GM12891 (cell line): ENCODE measurements at places on chromosomes 2 and 18.

DNA sequence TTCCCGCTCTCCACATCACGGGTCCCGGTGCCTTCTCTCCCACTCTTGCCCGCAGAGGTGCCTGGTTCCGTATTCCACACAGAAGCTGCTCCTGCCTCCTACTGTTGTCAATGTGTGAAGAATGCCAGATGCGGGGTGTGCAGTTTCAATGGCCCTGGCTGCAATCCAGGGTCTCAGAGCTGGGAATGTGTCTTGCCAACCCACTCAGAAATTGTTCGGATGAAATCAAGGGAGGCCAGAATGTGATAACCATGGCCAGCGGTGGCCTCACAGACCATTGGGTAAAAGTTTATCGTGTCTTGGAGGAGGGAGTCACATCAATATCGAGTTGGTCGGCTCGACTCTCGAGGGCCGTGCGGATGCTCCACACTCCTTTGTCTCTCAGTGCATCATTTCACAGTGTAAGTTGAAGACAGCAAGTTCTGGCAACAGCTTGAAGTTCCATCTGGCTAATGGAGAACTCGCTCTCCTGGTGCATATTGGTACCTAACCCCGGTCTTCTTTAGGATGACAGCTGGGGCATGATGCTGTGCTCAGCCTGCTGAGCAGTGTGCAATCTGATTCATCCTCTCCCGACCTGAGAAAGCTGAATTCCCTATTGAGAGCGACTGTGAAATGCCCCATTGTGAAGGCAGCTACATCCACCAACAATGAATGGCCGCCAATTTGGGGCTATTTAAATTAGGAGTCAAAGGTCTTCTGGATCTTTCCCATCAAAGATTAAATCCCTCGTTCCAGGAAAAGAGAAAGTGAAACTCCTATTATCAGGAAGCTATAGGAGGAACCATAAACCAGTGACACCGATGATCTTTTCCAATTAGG lies 389.0 kb downstream of the SOX11 start:
- no peak for DNase-seq

DNA sequence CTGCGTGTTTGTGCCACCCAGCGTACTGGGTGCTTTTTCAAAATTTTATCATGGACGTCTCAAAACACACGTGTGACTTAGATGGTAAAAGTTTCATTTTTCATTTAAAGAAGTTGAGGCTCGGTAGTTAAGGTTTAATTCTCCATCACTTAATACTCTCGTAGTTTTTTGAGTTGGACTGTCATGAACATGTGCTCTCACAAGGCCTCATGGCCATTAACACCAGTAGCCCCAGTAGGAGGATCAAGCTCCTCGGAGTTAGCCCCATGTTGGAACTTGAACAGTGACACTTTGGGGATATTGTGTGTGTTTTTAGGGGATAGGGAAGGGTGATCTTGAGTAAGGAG lies 15.3 kb downstream of the NMUR1 start:
- DNase-seq, result no peak

GRCh38 chr2:176826984-176827668 lies 385.5 kb upstream of the HNRNPA3 start:
- DNase-seq, result no peak

DNA sequence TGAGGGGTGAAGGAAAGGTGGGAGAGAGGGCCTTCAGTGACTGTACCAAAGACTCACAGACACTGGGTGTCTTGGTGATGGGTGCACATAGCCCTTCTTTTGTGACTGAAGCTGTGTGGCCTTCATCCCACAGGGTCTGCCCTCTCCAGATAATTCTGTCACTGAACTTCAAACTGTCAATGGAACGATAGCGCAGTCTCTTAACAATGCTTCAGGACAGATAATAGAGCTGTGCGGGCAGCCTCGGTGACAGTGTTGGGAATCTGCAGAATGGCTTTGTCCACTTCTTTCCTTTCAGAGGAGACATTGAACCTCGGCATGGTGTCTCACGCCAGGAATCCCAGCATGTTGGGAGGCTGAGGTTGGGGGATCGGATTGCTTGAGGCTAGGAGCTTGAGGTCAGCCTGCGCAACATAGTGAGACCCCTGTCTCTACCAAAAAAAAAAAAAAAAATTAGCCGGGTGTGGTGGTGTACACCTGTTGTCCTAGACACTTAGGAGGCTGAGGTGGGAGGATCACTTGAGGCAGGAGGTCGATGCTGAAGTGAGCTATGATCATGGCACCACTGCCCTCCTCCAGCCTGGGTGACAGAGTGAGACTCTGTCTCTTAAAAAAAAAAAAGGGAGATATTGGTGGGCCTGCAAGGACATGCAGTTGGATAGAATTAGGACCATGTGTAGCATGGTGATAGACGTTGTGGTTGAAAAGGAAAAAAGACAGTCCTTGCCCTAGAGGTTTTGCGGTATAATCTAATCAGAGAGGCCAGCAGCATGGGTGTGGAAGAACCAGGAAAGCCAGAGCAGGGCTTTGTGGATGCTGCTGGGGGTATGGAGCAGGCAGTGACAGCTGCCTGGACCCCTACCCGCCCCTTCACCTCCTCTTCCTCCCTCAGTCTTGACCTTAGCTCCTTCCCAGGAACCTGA lies 91.4 kb downstream of the LDLRAD4 start:
- no peak for DNase-seq

GRCh38 chr18:9608728-9609127 lies 5.6 kb downstream of the PPP4R1 start:
- no peak for DNase-seq

DNA sequence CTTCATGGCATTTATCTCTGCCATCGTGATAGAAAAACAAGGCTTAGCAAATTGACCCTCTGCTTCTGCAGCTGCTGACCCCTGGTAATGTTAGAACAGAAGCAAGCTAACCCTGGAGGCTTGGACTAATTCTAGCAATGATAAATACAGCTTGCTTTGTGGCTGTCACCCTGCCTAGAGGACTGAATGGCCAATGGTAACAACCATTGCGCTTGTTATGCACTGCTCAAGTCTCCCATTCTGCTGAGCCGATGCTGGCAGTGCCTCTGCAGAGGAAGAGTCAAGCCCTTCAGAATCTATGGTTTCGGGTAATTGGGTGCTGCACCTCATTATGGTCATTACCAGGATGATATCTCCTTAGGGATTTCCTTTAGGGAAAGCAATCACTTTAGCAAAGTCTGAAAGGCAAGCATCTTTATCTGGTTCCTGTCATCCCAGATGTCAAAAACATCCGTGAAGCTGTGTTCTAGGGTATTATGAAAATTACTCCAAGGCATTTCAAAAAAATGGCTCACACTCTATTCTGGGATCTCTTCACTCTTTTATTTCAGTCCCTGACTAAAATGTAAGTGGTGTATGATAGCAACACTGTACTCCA lies 186.8 kb upstream of the DLGAP1 start:
- no peak for DNase-seq

DNA sequence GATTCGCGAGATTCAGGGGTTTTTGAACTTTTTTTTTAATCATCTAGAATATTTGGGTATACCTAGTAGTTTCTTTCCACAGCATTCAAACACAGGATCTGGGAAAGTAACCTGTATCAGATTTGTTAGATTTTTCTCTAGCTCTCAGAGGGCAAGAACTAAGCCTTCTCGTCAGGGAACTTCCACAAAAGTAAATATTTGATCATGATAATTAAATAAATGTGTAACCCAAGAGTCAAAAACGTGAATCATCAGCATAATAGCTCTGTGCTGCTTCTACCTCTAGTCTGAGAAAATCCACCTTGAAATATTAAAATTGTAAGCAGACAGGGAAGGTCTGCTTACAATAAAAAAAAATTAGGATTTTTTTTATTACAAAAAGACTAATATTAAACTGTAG lies 225.7 kb upstream of the SPOPL start:
- no peak for DNase-seq

DNA sequence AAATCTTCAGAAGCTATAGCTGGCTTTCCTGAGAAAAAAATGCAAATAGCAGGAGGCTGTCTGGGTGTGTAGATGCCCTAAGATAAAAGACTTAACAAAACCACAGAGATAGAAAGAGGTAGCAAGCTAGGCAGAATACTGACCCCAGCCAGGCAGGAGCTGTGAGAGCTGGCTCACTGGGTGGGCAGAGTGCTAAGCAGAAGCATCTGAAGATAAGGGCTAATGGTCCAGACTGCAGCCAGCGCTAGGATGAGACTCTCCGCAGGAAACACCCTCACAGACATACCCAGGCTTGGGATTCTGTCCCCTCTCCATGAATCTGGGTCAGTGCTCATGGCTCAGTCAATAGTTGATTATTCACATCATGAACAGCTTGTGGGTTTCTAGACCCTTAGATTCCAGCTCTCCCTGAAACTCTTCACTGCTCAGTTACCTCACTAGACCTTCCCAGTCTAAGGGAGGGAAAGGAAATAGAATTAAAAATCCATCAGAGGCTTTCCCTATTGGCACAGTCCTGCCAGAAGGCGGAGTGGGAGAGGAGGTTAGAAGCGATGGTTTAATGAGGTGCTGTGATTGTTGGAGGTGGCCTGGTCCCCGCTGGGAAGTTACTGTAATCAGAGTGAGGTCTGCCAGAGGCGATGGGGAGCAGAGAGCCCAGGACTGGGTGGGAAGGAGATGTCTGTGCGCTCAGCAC lies 21.4 kb upstream of the CCBE1 start:
- DNase-seq, result no peak

DNA sequence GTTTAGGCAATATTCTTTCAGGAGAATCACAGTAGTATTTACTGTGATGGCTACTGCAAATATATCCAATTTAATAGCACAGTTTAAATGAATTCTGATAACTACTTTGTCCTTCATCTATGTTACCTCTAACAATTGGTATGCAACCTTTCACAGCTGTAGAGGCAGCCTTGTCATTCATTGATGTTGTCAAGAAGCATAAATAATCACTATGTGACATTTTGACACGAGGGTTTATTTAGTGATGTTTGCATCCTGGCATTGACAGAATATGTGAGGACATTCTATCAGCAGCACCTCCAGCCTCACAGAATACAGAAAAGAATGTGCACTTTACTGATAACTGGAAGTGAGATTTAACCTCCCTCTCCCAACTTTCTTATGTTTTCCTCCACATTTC lies 9.3 kb upstream of the KCNJ3 start:
- DNase-seq, result no peak

- no peak for DNase-seq
Observed at GRCh38 chr18:36568487-36568886, 260.3 kb downstream of the TPGS2 start.

GRCh38 chr2:70903171-70903570 lies 32.5 kb upstream of the ATP6V1B1 start:
- no peak for DNase-seq

DNA sequence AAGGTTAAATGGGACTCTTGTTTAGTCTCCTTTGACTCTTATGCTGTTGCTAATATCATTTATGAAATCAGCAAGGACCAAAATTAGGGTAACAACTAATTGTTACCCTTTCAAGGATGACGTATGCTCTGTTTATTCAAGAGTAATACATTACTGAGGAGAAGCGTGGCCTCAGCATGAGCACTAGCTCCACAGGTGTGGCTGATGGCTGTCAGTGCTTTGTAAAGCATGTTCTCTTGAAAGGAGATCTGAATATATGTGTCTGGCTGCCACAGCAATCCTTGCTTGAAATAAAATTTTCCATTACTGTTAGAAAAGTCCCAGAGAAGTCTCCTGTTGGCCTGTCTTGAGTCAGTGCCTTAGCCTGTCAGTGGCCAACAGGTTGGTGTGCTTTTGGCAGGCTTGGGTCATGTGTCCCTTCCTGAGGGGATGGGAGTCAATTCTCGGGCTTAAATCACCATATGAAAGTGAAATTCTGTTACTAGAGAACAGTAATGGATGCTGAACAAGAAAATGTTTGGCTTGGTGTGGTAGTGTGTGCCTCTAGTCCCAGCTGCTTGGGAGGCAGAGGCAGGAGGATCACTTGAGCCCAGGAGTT lies 32.7 kb downstream of the ABI2 start:
- DNase-seq, result no peak

GRCh38 chr2:128640166-128640844 lies 321.6 kb upstream of the HS6ST1 start:
- no peak for DNase-seq

- DNase-seq, result no peak
Observed at GRCh38 chr2:57022496-57022895, 838.7 kb downstream of the CCDC85A start.

DNA sequence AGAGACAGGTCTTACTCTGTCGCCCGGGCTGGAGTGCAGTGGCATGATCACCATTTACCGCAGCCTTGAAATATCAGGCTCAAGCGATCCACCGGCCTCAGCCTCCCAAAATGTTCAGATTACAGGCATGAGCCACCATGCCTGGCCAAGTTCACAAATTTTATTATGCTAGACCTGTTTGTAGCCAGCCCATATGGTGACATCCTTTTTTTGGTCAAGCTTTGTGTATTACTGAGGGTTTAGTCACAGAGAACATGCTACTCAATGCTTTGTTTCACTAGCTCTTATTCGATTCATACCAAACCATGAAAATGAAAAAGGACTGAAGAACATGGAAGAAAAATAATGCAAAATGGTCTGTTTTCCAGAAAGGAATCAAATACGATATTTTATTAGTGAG lies 41.4 kb downstream of the DGKD start:
- DNase-seq, result no peak

- DNase-seq, result no peak
Observed at GRCh38 chr18:13273800-13274199, 55.2 kb downstream of the LDLRAD4 start.

GRCh38 chr2:240721596-240722180 lies 30.0 kb downstream of the AQP12A start:
- no peak for DNase-seq

- peak; percentile 43 for DNase-seq
Observed at GRCh38 chr18:12657684-12658425, at the start of gene SPIRE1. Gene SPIRE1 (minus strand): TSS chr18:12658107. CDS start chr18:12657866, 241 bp downstream.

- DNase-seq, result no peak
Observed at GRCh38 chr18:63828656-63829055, 53.4 kb downstream of the SERPINB7 start.

GRCh38 chr2:222404151-222404905 lies 20.0 kb upstream of the SGPP2 start:
- no peak for DNase-seq

- no peak for DNase-seq
Observed at GRCh38 chr2:8506746-8507145, 175.1 kb upstream of the ID2 start.

DNA sequence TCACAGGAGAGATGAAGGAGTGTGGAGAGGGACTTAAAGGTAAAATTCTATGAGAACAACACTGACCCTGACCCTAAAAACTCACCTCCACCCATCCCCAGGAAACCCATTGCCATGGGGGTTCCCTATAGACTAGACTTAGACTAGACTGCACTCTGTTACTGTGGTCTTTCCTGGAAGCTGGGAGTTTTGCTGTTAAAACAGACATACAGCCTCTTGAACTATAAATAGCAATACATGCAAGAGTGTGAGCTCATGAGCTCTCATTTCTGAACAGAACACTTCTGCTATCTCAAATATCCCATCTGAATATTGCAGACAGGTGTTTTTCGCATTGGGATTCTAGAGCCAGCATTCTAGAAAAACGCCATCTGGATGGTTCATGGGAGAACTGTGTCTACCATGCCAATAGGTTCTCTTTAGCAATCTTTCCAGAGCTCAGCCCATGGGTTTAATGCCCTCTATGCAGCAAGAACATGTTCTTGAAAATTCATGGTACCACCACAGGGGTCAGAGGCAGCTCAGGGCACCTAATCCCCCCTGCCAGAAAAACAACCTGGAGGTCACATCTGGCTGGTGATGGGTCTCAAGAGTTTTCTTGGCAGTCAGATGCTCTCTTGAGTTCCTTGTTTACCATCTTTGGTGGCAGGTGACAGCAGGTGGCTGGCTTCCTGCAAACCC lies 51.9 kb downstream of the SLC14A2 start:
- no peak for DNase-seq
